Stimulated activated CD4-positive, alpha-beta T cell treated with anti-CD3 and anti-CD28 coated beads, TNF-alpha, amount 100 ng/mL, for 24 hours (primary cell): ENCODE measurements at places on chromosomes 13 and 19.

DNA sequence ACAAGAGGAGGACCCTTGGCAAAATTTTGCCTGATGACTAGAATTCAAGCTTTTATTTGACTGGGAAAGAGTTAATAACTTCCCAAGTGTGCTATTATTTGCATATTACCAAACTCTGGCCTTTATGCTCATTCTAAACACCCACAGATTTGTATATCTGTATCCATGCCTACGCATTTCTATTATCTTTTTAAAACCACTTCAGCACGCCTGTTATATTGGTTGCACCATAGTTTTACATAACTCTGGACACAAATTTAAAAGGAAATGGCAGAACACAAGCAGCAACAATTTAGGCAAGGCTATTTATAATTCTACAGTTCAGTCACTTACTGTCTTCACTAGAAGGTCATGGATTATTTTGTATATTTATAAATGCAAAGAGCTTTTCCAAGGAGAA, 3.7 kb upstream of the RASL11A start:
- no peak for DNase-seq

GRCh38 chr13:73092829-73093228, 34.0 kb downstream of the KLF5 start:
- no peak for DNase-seq

DNA sequence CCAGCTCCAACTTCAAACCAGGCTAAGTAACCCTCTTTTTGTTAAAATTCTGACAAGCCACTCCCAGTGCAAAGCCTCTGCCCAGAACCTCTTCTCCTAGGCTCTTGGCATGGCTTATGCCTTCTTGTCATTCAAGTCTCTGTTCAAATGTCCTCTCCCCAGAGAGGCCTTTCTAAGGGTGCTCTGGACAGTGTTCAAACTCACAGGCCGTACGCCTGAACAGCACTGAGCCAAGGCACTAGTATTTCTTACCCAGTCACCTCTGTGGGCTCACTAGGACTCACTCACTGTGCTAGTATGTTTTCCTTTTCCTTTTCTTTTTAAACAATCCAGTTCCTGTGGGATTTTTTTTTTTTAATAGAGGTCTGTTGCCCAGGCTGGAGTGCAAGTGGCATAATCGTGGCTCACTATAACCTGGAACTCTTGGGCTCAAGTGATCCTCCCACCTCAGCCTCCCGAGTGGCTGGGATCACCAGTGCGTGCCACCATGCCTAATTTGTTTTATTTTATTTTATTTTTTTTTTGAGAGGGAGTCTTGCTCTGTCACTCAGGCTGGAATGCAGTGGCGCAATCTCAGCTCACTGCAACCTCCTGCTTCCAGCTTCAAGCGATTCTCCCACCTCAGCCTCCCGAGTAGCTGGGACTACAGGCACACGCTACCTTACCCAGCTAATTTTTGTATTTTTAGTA, 2.3 kb upstream of the ASF1B start:
- no peak for DNase-seq

GRCh38 chr19:46788968-46789338, 559 bp upstream of the SLC1A5 start:
- no peak for DNase-seq

GRCh38 chr13:39016087-39016486, 21.8 kb downstream of the PROSER1 start:
- no peak for DNase-seq

DNA sequence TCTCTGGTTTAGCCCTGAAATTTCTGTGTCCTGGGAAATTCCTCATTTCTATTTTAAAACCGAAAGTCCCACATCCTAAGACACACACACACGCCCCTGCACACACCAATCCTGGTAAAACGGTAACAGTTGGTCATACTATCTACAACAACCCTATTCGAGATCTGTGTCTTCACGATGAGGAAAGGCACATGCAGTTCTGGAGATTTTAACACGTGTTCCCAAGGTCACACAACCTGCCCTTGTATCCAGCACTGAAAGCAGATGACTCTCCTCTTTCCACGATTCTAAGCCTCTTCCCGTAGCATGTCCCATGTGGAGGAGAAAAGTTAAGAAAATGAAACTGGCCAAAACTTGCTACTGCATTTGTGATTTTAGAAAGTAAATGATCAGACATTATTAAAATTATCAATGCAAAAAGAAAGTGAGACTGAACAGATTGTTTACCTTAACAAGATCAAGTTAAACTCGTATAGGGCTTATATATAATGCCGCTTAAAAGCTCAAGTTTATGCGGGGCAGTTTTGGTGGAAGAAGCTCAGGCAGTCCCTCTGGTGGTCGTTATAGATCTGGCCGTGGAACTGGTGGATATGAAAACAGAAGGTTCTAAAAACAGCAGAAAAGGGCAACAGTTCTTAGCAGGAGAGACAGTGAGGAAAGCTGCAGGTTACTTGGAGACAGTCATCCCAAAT, 32.7 kb downstream of the VSTM1 start:
- no peak for DNase-seq

DNA sequence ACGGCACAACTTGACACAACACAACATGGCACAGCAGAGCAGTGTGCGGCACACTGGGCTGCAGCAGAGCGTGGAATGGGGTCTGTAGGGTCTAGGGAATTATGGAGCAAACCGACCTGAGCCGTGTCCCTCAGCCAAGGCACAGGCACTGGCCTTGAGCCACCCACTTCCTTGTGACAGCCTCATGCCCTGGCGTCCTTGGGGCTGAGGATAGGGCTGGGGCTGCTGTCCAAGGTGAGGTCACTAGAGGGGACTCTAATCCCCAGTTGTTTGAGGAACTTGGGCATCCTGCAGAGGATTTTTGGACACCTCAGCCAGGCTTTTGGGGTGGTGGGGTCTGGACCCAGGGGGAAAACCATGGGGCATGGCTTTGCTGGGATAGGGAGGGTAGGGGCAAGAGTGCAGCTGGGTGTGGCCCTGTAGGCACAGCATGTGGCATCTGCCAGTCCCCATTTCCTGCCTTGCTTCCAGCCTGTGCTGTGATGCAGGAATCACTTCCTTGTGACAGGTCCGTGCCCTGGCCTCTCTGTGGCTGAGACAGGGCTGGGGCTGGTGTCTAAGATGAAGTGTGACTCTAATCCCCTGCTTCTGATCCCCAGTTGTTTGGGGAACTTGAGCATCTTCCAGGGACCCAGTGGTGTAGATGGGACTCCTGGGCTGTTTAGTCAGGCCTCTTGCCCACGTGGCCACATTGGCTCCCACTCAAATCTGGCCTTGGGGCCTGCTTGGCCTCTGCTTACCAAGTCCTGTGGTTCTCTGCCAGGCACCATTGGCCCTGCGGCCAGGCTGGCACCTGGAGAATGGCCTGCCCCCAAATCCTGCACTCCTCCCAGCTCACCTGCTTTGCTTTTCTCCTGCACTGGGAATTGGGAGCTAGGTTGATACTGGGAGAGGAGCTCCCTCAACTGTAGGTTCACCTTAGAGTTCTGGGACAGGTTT, 78.5 kb downstream of the SCGB2B2 start:
- no peak for DNase-seq

- no peak for DNase-seq
Measured at GRCh38 chr19:47475465-47475864, 3.8 kb upstream of the SLC8A2 start.

GRCh38 chr19:9673912-9674662, 813 bp downstream of the ZNF562 start:
- DNase-seq = no peak

DNA sequence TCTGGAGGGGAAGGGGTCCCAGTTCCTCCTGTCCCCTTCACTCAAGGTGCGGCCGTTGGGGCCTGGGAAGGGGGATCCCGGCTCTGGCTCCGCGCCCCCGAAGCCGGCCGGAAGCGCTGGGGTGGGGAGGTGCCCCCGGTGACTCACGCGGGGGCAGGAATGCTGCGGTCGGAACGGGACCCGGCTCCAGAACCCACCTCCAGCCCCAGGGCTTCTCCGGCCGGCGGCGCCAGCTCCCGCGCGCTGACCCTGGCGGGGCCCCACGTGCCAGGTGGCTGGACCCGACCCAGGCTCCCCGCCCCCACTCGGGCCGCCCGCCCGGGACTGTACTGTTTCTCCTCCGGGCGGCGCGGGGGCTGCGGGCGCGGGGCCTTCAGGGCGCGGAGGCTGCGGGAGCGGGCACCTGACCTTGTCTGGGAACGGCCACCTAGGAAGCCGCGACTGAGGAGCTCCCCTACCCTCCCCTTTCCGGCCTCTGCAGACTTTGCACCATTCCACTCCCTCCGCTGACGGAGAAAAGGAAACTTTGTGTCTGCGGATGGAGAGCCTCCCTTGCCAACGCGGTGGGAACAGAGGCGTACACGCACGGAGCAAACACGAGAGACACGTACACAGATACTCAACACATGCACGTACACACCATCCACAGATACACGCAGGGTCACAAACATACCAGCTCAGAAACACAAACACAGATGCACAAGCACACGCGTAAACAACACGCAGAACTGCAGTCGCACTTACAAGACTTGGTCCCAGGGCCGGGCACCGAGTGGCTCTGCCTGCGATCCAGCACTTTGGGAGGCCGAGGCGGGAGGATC, 7.2 kb downstream of the AXL start:
- DNase-seq = no peak

DNA sequence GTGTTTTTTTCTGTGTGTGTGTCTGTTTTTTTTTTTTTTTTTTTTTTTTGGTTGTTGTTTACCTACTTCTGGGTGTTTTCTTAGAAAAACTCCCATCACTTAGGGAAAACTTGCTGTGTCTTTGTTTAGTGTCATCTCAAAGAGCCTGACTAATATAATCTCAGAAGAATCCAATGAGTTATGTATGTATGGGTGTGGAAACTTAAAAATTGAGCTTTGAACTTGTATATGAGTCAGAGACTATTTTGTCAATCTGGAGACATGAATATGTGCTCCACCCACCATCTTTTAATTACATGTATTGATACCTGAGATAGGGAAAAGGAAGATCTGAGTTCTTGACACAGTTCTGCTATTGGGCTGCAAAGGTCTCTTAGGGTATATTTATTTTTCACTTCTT, 140.7 kb upstream of the SPRY2 start:
- no peak for DNase-seq

- no peak for DNase-seq
Measured at GRCh38 chr13:61113140-61113658, 302.4 kb downstream of the PCDH20 start.

DNA sequence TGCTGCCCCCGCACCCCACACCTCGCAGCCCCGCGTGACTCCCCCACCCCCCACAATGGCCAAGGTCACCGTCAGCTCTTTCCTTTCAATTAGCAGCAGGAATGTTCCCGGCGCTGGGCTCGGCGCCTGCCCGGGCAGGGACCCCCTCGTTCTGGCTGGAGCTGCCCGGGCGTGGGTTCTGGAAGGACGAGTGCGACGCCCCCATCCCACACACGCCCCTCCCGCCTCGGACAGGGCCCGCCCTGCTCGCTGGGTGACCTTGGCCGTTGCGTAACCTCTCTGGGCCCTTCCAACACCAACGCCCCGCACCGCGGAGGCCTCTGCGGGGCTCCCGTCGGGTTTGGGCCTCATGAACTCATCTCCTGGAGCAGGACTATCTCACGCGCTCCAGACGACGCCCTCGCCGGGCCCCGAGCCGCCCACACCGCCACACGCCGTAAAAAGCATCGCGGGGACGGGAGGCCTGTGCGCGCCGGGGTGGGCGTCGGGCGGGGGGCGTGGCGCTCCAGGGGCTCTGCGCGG, 10.3 kb downstream of the PALM start:
- no peak for DNase-seq

DNA sequence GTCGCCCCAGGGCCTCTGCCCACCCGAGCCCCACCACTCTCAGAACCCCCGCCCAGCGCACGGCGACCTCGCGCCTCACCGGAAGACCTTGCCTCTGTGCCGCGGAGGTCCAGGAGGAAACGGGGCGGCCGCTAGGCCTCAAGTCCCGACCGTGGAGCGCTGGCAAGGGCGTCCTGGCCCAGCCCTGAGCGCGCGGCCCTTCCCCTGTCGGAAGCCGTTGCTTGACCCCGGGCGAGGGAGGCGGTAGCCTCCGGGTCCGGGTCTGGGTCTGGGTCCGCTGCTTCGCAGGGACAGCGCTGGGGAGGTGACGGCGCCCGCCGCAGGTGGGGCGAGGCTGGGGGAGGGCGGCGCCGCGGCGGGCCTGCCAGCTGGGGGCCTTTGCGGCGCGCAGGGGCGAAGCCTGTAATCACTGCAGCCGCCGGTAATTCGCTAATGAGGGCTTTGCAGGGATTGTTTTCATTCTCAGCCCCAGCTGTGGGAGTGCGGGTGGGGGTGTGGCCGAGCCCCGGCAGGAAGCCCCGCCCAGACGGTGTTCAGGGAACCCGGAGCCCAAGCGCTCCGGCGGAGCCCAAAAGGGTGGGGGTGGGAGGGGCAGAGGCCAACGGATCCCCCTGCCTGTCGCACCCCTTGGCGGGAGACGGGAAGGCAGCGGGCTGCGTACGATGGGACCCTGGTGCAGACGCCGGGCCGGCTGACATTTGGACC, 8.6 kb downstream of the C19orf25 start:
- peak; percentile 52 for DNase-seq

DNA sequence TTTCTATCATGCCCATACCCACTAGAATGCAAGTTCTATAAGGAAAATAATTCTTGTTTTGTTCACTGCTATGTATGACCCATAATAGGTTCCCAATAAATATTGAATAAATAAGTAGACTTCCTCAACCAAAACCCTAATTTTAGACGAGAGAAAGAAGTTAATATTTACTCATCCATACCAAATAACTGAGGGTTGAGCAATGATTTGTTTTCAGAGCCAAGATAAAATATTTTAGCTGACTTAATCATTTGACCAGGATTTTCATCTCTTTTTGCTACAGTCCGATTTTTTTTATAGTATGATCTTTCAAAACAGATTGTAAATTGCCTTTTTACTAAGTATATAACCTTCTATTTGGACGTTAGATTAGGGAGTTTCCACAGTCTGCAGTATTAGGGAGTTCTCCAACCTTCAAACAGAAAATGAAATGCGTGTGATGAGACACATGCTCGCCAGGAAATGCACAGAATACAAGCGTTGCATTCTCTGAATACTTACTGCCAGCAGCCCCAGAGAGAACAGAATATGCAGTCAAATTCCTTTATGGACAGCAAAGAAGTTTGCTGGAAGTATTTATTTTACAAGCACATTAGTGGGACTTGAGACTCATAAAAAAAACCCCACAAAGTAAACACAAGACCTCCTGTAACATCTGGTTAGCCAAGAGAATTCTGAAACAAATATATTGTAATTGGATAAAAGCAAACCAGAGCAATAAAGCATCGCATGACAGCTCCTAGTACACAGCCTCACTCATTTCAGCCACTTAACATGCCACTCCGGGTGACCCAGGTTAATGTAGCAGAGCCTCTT, 230.0 kb downstream of the MYO16 start:
- no peak for DNase-seq

DNA sequence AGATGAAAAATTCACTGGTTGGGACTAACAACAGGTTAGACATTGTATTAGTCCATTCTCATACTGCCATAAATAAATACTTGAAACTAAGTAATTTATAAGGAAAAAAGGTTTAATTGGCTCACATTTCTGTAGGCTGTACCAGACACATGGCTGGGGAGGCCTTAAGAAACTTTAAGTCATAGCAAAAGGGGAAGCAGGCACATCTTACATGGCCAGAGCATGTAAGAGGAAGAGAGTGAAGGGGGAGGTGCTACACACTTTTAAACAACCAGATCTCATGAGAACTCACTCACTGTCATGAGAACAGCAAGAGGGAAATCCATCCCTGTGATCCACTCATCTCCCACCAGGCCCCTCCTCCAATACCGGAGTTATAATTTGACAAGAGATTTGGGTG, 125.9 kb downstream of the SUCLA2 start:
- DNase-seq = no peak
